Diencephalon (tissue), 1 donor: ENCODE measurements at places on chromosomes 2 and 18. TPM values are rescaled to one million over a fixed set of nuclear protein-coding genes. Genes with fewer than 3 reads are reported as not detected.

TMEFF2 gene
- 55.4 TPM for total RNA-seq

LYPD6B gene
- total RNA-seq, result 5.8 TPM

FAM237A gene
- total RNA-seq, result 0.46 TPM

MEP1B gene
- total RNA-seq, result 0.23 TPM

TMEM178A gene
- total RNA-seq, result 24.2 TPM

SLC23A3 gene
- 0.23 TPM for total RNA-seq

MBP gene
- 60.4 TPM for total RNA-seq

SMC6 gene
- 32.8 TPM for total RNA-seq

TTC39C gene
- 35.8 TPM for total RNA-seq

PARD6G gene
- total RNA-seq, result 7.6 TPM

MEIS1 gene
- total RNA-seq, result 54.2 TPM

MTHFD2 gene
- 31.1 TPM for total RNA-seq

CAB39 gene
- 148 TPM for total RNA-seq

IL1R1 gene
- total RNA-seq, result 0.46 TPM

FBXO41 gene
- total RNA-seq, result 37.6 TPM

NEB gene
- total RNA-seq, result 3.2 TPM
